Activated T-cell treated with anti-CD3 and anti-CD28 coated beads, Interleukin-2, amount 50 U/mL, for 4 hours (primary cell): ENCODE measurements at places on chromosomes 6 and 20.

- DNase-seq: no peak
These were observed 60.9 kb upstream of the TOP1 start for GRCh38 chr20:40967700-40968099.

GRCh38 chr6:39409889-39410288 lies 87.4 kb upstream of the KCNK16 start:
- no peak for DNase-seq

GRCh38 chr20:48156951-48157700 lies 371.8 kb upstream of the SULF2 start:
- no peak for DNase-seq

GRCh38 chr20:24934716-24935115 lies 14.4 kb upstream of the CST7 start:
- no peak for DNase-seq

GRCh38 chr6:128271011-128271410 lies 249.4 kb downstream of the PTPRK start:
- DNase-seq: no peak

DNA sequence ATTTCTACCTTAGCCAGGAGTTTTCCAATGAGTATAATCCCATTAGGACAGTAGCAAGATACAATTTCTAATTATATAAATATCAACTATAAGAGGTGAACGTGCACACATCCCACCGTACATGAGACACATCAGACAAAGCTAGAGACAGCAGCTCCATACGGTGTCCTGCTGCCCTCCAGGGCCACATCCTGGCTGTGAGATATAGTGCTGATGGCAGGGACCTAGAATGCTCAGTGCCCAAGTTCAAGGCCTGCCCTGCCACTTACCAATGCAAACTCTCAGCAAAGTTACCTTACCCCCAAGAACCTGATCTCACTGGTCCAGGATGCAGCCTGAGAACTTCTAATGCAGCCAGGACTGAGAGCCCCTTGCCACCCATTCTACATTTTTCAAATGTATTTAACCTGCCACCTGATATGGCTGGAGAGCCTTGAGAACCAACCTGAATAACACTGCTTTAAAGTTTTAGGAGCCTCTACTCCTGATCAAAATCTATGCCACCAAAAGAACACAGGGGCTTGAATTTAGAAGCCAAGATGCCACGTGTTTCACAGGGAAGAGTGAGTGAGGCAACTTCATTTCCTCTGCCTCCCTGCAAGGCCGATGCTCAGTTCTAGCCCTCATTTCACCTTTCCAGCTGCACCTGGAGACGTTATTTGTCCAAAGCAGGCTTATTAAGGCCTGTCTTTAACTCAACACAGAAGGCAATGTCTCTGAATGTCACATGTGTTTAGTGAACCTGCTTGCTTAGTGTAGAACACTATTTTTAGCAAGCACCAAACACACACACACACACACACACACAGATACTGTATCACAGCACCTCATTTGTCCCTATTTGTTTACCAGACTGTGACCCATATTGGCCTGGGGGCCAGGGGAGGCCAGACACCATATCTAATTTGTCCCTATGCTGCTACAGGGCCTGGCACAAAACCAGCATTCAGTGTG lies 6.1 kb downstream of the NFATC2 start:
- no peak for DNase-seq

GRCh38 chr6:12947151-12947871 lies 230.7 kb downstream of the PHACTR1 start:
- DNase-seq: no peak

- no peak for DNase-seq
These were observed 35.9 kb upstream of the FAM135A start for GRCh38 chr6:70377372-70377771.

GRCh38 chr6:122143813-122144601 lies 255.4 kb upstream of the HSF2 start:
- no peak for DNase-seq

DNA sequence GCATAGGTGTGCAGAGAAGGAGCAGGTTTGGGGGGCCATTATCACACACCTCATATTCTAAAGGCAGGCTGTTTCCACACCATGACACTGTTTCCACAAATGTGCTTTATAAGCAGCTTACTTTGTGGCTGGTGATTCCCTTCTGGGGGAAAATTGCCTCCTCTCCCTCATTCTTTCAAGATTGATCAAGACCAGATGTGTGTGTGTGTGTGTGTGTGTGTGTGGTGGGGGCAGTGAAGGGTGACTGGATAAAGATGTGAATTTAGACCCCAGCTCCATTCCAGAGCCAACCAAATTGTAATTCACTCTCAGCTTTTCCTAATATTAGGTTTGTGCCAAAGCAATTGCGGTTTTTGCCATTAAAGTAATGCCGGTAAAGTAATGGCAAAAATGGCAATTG lies 45.6 kb downstream of the EDN3 start:
- no peak for DNase-seq

DNA sequence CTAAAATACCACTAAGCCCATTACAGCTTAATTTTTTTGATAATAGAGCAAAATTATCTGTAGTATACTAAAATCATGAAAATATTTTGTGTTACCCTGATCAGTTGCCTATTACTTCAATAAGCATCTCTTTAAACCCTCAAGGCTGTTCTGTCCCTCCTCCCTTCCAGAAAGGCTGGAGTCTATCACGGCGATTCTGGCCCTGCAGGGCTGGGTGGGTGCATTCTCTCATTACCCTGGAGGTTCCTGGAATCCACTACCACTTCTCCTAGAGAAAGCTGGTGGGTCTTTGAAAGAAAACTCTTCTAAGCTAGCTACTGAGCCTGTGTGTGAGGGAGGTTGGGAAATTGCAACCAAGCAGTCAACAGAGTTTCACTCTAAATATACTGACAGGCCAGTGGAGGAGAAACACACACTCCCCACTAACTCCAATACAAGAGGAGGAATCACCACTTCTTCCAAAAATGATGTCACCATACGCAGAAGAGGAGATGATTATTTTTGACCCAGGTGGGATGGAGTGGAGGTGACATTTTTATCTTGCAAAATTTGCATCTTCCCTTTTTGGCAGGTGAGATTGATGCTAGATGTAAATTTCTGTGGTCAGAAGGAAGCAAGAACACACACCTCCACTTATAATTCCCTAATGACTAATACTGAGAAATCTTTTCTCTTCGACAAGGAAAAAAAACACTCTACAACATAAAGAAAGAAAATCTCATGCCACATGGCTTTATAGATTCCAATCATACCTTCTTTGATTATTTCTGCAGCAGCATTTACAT lies 182.3 kb upstream of the PHACTR1 start:
- DNase-seq: no peak
